CD4-positive, alpha-beta T cell treated with Interleukin-1 beta for 1 hour (primary cell): ENCODE measurements at places on chromosomes 11 and 22.

DNA sequence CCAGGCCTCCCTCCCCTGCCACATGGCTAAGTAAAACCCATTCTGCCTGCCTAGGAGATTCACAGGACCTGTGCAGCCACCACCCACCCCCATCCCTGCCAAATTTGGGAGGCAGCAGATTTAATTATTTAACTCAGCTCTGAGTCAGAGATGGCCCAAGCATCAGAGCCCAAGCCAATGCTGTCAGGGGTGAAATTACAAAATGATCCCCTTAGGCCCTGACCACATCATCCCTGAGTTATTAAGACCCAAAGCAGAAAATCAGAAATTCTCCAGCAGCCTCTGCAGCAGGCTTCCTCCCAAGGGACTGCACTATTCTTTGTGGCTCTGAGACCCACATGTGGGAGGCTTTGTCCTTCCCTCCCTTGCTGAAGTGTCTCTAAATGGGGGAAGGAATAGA is 52.8 kb upstream of the RRAS2 start:
- DNase-seq, result no peak

GRCh38 chr11:70834984-70835560 is 417.3 kb downstream of the SHANK2 start:
- no peak for DNase-seq

- no peak for DNase-seq
Measured at GRCh38 chr22:32410459-32410858, 1.6 kb downstream of the RTCB start.

GRCh38 chr11:134578807-134579723 is 167.0 kb upstream of the B3GAT1 start:
- no peak for DNase-seq

GRCh38 chr11:63667995-63668795 is 3.0 kb downstream of the ATL3 start:
- no peak for DNase-seq

- DNase-seq, result no peak
Measured at GRCh38 chr11:59261150-59261549, 48.4 kb upstream of the MPEG1 start.

GRCh38 chr11:9905960-9906791 is 242.3 kb downstream of the SWAP70 start:
- no peak for DNase-seq

- no peak for DNase-seq
Measured at GRCh38 chr22:45478108-45478771, 24.4 kb upstream of the FBLN1 start.

DNA sequence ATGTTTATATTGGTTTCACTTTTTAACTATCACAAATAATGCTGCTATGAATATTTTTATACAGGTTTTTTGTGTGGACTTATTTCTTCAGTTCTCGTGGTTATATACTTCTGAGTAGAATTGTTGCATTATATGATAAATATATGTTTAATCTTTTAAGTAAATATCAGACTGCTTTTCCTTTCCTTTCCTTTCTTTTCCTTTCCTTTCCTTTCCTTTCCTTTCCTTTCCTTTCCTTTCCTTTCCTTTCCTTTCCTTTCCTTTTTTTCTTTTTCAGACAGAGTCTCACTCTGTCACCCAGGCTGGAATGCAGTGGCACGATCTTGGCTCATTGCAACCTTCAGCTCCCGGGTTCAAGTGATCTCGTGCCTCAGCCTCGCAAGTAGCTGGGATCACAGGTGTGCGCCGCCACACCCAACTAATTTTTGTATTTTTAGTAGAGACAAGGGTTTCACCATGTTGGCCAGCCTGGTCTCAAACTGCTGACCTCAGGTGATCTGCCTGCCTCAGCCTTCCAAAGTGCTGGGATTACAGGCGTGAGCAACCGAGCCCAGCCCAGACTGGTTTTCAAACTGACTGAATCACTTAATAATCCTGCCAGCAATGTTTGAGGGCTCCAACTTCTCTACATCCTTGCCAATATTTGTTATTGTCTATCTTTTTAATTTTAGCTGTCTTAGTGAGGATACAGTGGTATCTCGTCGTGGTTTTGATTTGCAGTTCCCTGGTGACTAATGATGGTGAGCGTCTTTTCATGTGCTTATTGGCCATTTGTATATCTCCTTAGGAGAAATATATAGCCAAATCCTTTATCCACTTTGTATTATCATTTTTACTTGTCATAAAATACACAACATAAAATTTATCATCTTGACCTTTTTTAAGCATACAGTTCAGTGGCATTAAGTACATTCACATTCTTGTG is 21.9 kb downstream of the HTR3B start:
- DNase-seq, result no peak

DNA sequence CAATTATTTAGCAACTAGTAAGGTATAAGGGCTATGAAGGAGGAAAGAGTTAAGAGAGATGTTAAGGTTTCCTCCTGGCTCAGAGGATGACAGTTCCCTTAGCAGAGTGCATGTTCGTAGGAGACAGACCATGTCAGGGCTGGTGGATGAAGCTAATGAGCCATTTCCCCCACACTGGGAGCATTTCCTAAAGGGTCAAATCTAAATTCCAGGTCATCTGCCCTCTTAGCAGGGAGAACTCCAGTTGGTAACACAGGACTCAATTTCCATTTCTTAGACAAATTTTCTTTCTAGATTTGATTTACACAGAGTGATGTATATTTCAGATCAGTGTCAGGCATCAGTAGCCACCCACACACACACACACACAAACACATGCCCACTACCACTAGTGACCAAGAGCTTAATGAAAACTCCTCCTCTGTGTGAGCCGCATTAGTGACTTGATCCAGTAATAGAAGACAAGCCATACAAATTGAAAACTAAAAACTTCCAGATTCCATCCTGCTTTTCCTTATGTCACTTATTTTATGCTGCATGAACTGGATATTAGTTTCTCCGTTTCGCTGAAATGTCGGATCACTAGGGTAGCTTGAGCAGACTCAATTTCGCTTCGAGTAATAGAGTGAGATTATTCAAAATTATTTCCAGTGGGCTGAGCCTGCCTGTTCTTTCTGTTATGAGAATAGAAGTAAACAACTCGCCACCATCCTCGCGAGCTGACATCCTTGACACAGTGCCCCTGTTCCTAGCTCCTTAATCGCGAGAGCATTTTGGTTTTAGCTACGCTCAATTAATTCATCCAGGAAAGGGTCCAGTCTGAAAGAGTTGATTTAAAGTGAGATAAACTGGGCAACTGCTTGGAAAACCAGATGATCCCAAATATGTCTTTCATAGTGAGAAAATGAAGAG is 582.6 kb downstream of the SOX6 start:
- no peak for DNase-seq

GRCh38 chr11:65884716-65885092 is 3.6 kb downstream of the FIBP start:
- peak; percentile 87 for DNase-seq

DNA sequence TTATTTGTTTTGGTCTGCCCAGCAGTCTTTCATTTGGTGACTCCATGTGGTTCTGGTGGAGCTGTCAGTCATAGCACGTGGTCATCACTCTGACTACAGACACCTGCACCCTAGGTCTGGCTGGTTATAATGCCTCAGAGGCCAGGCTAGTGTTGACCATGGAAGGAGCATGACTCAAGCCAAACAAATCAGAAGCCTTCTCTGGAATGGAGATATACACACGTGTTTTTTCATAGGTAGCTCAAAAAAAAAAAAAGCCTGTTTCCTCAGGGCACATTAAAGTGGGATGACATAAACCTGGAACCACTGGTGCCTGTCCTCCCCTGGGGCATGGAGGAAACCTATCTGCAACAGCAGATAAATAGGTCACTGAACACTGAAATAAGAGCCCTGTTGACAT is 8.1 kb upstream of the PLAAT3 start:
- DNase-seq, result no peak

DNA sequence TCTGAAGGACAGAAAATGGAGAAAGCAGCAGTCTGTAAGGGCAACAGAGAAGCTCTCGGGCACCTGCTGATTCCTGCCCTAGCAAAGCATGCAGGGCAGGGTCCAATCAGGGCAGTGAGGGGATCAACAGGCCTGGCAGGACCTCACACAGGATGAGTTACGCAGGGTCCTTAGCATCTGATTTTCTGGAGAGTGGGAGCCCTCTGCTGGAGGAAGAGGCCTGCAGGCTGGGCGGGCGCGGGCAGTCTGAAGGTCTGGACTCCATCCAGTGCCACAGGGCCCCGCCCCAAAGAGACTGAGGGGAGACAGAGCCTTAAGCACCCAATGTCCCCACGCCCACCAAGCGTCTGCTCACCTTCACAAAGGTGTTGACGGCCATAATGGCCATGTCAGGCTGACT is 28.9 kb downstream of the AP1B1 start:
- DNase-seq, result no peak

- no peak for DNase-seq
Measured at GRCh38 chr11:115267238-115267781, 236.9 kb downstream of the CADM1 start.

DNA sequence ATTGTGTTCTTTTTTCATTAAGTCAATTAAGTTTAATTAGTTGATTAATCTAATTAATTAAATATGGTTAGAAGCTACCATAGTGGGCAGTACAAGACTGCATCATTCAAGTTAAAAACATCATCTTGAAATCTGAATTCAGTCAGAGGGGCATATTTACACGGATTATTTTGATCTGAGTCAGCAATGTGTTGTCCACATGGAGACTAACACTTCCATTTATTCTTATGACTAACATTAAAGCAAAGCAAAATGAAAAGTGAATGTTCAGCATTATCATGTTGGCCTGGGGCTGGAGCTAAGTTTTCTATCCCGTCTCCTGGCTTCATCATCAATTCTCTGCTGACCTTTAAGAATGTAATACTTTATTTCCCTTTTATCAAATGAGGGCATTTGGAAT is 17.3 kb downstream of the FLI1 start:
- DNase-seq, result no peak
